ENCODE measurements at places on chromosomes 7 and 10.

DNA sequence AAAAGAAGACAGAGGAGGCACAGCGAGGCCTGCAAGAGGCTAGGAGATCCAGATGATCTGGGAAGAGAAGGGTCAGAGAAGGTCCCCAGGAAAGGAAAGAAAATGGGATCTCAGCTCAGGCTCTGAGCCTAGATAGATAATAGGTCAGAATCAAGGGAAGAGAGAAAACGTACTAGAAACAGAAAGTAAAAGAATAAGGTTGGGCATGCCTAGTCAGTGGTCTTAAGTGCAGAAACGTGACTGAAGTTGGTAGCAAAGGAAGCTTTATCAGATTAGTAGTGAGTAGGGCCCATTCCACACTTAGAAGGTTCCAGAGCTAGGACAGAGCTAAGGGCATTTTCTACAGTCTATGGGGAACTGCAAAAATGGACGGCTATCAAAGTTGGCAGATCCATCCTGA, 84.8 kb upstream of the ASAH2 start:
- no peak for DNase-seq

DNA sequence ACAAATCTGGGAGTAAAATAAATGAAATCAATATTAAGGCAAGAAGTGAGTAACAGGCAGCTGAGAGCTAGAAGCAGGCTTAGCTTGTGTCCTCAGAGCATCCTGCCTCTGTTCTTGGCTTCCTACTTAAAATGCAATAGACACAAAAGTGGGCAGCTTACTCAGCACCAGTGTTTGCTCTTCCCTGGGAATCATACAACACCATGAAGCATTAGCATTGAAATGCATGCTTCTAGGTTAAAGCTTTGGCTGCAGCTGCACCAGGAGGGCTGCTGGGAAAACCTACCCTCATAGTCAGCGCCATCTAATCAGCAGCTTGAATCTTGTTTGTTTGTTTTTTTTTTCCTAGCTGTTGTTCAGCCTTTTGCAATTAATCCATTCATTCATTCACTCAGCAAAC, 104.2 kb upstream of the VWC2 start:
- no peak for DNase-seq

DNA sequence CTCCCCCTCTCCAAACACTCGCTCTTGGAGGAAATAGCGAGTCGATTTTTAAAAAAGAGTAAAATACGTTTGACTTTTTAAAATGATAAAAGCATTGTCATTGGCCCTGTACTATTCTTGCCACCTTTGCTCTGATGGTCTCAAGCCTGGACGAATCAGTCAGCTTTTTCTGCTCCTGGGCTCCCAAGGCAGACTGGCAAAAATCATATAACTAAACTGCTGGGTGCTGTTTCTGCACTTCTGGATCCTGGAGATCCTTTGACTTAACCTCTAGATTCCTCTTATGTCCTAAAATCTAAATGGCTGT, 1.8 kb downstream of the TPST1 start:
- DNase-seq, result no peak

- no peak for DNase-seq
Measured at GRCh38 chr7:141562972-141563371, 11.8 kb downstream of the AGK start.

GRCh38 chr10:76769582-76769981, 868.0 kb downstream of the KCNMA1 start:
- DNase-seq, result no peak

- no peak for DNase-seq
Measured at GRCh38 chr7:12638851-12639456, 48.5 kb upstream of the ARL4A start.

DNA sequence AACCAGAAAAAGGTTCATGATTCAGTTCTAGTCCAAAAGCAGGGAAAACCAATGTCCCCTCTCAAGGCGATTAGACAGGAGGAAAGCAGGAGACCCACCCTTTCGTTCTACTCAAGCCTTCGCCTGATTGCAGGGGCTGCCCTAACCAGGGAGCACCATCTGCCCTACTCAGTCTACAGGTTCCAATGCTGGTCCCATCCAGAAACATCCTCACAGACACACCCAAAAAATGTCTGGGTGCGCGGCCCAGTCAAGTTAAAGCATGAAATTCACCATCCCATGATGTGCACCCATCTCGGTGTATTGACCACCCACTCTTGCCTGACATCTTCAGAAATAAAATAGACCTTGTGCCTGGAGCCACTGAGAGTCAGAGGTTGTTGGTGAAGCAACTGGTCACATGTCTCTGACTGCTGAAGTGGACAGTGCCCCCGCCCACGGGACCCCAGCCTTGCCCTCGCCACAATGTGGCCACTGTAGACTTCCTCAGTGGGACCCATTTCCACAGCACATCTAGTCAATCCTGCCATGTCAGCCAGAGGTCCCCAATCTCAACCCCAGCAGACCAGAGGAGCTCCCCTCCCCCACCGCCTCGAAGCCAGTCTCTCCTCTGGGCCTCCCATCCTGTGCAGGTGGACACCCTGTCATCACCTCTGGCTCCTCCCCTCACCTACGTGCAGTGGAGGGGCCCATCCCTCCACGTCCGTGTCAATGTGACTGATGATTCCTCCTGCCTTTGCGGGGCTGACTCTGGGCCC, 116.3 kb upstream of the PPP2R2D start:
- DNase-seq, result no peak

- DNase-seq, result no peak
Measured at GRCh38 chr10:47329855-47330254, 7.6 kb downstream of the GDF2 start.

DNA sequence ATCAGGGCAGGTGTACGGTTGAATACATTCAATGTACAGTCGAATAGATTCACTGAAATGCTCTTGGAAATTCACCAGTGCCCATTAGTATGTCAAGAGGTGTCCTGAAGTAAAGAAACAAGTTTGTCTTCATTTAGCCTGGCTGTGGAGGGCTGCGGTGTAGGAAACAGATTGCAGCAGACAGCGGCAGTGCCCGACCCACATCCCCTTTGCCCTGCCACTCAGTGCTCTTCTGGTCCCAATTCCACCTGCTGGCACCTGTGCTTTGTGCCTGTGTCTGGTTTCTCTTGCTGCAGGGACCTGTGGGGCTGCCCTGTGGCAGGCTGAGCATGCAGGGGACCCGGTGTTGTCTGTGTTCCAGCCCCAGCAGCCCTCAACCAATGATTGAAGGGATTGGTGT, 183.7 kb downstream of the RPS24 start:
- no peak for DNase-seq

DNA sequence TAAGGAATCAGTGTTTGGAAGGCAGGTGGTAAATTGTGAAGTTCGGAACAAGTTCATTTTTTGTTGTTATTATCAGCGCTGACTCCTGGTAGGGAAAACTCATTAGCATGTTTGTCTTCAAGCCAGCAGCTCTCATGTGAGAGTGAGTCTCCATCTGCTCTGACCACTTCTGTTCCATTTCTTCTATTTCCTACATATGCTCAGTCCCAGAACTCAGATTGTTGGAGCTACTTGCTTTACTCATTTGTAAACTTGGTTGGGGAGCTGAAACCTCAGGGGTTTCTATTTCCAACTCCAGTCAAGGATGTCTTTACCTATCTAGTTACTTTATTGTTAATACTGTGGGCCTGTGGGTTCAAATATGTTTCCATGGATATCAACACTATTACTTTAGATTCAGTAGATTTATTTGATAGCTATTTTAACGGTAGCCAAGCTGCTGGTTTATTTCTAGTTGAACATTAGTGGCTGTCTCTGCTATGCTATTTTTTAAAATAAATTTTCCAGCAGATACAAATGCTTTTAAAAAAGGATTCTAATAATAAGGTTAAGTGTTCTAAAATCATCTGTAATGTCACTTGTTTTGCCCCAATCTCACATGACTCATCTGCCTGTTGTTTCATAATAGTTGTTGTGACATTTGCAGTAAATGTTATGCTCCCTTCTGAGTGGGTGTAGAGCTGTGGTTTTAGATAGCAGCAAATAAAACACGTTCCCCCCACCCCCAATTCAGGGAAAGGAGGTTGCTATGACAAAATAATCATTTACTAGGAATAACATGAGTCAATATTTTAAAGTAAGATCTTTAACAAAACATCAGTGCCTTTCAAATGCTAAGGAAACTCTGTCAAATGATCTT, 143.3 kb downstream of the HDAC9 start:
- no peak for DNase-seq

DNA sequence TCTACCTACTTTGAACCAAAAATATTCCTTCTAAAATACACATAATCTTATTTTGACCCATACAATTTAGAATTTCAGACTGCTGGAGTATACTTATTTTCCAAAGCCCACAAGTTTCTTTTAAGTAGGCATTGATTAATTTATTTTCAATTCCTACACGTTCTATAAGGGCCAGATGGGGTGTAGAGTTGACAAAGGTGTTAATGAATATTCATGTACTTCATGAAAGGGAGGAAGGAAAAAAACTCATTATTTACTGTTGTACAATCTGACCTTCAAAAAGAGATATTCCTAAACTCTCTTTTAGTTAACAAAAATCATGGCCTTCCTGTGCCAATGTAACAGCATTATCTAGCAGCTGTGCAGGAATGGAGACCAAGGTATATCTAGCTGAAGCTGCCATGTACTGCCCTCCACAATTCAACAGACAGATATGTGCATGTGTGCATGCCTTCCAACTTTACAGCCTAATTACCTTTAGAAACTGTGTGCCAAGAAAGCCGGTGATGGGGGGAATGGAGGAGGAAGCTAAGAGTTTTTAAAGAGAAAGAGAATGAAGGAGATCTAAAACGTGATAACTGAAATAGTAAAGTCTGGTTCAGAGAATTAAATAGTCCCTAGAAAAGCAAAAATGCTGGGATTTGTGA, 108.9 kb downstream of the UPF2 start:
- DNase-seq, result no peak

GRCh38 chr7:68613897-68614296, 984.4 kb upstream of the AUTS2 start:
- no peak for DNase-seq

DNA sequence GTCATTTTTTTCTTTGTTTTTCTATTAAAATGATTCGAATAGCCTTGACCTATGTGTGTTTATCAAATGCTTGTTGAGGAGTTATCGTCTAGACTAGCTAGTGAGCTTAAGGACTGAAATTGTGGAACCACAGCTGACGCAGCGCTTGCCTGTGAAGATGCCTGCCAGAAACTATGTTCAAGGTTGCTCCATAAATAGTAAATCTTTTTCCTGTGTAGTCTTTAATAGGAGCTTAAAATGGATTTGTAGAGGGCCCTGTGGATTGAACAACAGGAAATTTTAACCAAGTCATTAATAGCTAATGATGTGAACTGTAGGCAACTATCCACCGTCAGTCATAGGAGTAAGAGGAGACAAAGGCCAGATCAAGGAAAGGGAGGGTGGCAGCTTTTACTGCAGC, 145.1 kb downstream of the GNAI1 start:
- no peak for DNase-seq

GRCh38 chr10:31347705-31348104, 28.7 kb downstream of the ZEB1 start:
- no peak for DNase-seq

- no peak for DNase-seq
Measured at GRCh38 chr7:152093717-152094116, 68.2 kb downstream of the GALNT11 start.

- no peak for DNase-seq
Measured at GRCh38 chr7:4115442-4115841, 566.7 kb upstream of the FOXK1 start.

GRCh38 chr7:73308074-73308664, 457 bp downstream of the NSUN5 start:
- no peak for DNase-seq

GRCh38 chr10:13327534-13327933, 20.6 kb downstream of the SEPHS1 start:
- no peak for DNase-seq

GRCh38 chr7:33646891-33647391, 258.4 kb upstream of the BMPER start:
- no peak for DNase-seq

- no peak for DNase-seq
Measured at GRCh38 chr10:16792675-16793074, 24.5 kb downstream of the RSU1 start.

DNA sequence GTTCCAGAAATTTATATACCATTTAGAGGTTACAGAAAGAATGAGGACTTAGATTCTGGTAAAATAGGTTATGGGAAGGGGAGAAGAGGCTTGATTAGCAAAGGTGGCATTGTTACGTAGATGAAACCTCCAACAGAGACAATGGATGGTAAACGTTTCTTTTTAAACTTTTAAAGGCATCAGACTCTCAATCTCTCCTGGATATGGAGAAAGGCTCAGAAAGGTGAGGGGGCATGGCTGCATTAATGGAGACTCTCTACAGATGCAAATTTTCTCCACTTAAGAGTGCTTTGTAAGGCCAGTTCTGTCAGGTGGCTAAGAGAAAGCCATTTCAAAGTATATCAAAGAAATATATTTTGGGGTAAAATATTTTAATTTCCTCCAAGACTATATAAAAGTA, 240.9 kb upstream of the PTER start:
- no peak for DNase-seq

- DNase-seq, result no peak
Measured at GRCh38 chr10:61943674-61944378, 42.3 kb downstream of the ARID5B start.

GRCh38 chr10:22891797-22892196, 36.1 kb upstream of the ARMC3 start:
- DNase-seq, result no peak

GRCh38 chr10:1200866-1201807, 145.0 kb downstream of the WDR37 start:
- DNase-seq, result no peak

DNA sequence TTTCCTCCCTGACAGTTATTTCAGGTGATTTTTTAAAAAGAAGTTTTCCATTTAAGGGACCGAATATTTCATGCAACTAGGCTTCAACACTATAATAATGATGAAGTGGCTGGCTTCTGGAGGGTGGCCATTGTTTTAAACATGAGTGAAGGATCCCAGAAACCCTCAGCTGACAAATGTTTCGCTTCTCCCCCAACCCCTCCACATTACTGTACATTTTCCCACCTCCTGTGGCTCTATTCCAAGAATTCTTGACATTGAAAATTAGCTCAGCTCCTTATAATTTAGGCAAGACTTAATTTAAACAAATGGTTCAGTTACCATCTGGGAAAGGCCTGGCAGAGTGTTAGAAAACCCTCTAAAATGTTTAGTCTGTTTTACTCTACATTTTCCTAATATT, 129.9 kb upstream of the CDCA7L start:
- no peak for DNase-seq

- no peak for DNase-seq
Measured at GRCh38 chr7:44881610-44882009, 3.7 kb downstream of the PURB start.

GRCh38 chr10:132648851-132649528, 111.4 kb downstream of the INPP5A start:
- DNase-seq, result no peak

Measured in cortex of kidney (tissue), 1 donor.